ENCODE measurements at places on chromosomes 7 and 10. TPM values are rescaled to one million over a fixed set of nuclear protein-coding genes. Genes with fewer than 3 reads are reported as not detected.

The CARD11 gene
- total RNA-seq: 0.49 TPM

The HERPUD2 gene
- 21.5 TPM for total RNA-seq

The DYNC1I1 gene
- total RNA-seq: 0.81 TPM

The TRRAP gene
- total RNA-seq: 11.7 TPM

The VCL gene
- total RNA-seq: 211 TPM

The DEPP1 gene
- 84.2 TPM for total RNA-seq

The SCART1 gene
- total RNA-seq: 0.54 TPM

The TSPAN14 gene
- total RNA-seq: 22.7 TPM

The PTN gene
- 1.6 TPM for total RNA-seq

The AGR2 gene
- total RNA-seq: not detected

The LRRC72 gene
- total RNA-seq: not detected

The DKK1 gene
- total RNA-seq: 229 TPM

The SLC39A12 gene
- not detected for total RNA-seq

The PROSER2 gene
- total RNA-seq: 9.1 TPM

The TLL2 gene
- under 0.01 TPM for total RNA-seq

The PRTFDC1 gene
- 14.6 TPM for total RNA-seq

The ANK3 gene
- 167 TPM for total RNA-seq

The PRPS1L1 gene
- not detected for total RNA-seq

The RTKN2 gene
- 0.18 TPM for total RNA-seq

The NEURL1 gene
- total RNA-seq: not detected

The ACSL5 gene
- 8.1 TPM for total RNA-seq

The NPVF gene
- total RNA-seq: not detected

The MORN4 gene
- total RNA-seq: 9.6 TPM

The ADCY1 gene
- total RNA-seq: 0.49 TPM

The LBX1 gene
- under 0.01 TPM for total RNA-seq

The IDI2 gene
- total RNA-seq: not detected

The TWIST1 gene
- total RNA-seq: 13.5 TPM

The ZDHHC4 gene
- total RNA-seq: 43.7 TPM

The PPP1R17 gene
- not detected for total RNA-seq

The PIP gene
- total RNA-seq: 0.32 TPM

The FAM24B gene
- total RNA-seq: not detected

The RELN gene
- 0.18 TPM for total RNA-seq

The GARIN1A gene
- under 0.01 TPM for total RNA-seq

The AFAP1L2 gene
- total RNA-seq: 2.5 TPM

The ABCA13 gene
- total RNA-seq: not detected

The PALD1 gene
- 5.3 TPM for total RNA-seq
